IPS DF 19.7 (cell line): ENCODE measurements at places on chromosomes 12 and 14.

DNA sequence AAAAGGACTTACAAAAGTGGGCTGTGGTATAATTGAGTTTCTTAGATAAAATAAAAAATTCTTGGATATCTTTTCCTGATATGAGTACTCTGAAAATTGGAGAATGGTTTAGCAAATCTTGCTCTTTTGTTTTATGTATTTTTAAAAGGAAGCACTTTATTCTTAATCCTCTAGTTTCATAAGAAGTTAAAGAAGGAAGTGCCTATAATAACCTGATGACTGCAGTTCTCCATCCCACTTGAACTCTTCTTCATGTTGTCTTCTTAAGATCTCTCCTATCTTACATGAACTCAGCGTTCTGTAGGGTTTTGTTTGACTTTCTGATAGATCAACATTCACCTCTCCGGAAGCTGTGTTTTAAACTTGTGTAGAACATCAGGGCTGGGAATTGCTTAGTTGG, 271.0 kb downstream of the ERC1 start:
- no peak for DNase-seq

DNA sequence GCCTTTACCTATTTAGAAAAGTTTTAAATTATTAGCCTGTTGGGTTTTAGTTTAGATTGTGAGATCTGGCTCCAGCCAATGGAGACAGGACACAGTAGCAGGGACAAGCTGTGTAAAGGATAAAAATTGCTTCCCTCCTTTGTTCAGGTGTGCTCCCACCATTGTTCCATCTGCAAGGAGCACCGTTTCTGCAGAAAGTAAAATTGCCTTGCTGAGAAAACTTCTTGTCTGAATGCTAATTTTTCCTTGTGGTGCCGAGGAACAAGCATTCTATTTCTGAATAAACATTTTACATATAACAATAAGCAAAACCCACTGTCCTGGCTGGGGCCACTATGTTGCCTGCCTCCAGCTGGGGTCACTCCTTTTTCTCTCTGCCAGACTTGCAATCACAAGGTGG, 72.7 kb upstream of the ZFP36L1 start:
- no peak for DNase-seq

GRCh38 chr12:67088401-67089118, 180.6 kb upstream of the CAND1 start:
- no peak for DNase-seq

DNA sequence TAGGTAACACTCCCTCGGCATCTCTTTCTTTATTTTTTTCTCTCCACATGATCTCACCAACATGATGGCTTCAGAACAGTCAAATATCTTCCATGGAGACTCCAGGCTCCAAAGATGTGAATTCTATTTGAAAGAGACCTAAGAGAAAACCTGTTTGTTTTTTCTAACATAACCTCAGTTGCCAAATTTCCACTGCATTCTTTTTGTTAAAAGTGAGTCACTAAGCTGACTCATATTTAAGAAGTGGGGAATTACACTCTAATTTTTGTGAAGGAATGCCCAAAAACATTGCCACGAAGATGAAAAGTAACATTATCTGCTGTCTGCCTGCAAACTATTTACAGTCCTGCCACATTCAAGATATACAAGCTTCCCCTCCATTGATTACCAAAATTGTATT, 1337.6 kb downstream of the LRFN5 start:
- no peak for DNase-seq

DNA sequence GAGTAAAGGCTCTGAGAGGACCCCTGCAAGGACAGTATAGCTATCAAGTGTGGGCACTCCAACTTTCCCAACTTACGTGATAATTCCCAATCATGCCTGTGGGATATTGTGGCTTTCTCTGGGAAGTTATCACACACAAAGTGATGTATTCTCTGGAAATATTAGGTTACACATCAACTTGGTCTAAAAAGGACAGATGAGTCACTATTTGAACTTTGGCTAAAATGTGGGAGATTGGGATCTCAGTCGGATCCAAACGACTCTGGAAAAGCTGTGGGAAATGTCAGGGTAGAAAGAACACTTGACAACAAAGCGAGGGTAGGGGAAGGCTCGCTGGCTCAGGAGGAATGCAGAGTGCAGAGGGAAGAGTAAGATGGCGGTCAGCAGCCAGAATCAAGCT, 1048.9 kb downstream of the BCL11B start:
- no peak for DNase-seq

- no peak for DNase-seq
These were observed 506 bp upstream of the TBX5 start for GRCh38 chr12:114406316-114406983.

DNA sequence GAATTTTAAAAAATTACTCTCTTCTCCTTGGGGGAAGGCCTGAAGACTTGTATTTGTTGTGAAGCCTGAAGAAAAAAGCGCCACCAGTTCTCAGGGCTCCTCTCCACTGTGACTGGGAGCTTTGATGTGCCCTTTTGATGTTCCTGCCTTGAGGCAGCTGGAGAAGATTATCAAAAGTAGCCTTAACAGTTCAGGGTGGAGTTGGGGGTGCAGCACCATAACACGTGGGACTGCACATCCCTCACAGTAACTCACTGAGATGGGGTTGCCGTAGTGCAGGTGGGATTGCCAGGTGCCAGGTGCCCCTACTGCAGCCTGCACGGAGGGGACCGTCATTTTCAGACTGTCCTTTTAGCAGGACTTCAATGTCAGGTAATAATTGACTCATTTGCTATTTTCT, 474.1 kb downstream of the ETNK1 start:
- DNase-seq: peak; percentile 2

DNA sequence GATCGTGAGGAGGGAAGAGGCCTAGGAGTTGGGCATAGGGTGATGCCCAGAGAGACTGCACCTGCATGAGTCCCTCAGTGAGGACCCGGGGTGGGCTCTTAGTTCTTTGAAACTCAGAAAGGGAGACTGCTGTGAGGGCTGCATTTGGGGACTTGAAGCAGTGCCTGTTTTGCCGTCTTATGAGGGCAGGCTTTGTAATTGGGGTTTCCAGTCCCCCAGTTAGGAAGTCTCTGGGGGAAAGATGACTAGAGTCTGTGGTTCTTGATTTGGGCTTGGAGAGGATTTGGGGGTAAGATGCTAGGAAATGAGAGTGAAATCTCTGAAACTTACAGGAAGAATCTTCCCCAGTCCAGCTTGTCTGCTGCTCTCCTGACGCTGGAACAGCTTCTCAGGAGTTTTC, 99.6 kb downstream of the ARF6 start:
- no peak for DNase-seq

GRCh38 chr12:55516391-55516790, 24.2 kb downstream of the OR6C68 start:
- no peak for DNase-seq

DNA sequence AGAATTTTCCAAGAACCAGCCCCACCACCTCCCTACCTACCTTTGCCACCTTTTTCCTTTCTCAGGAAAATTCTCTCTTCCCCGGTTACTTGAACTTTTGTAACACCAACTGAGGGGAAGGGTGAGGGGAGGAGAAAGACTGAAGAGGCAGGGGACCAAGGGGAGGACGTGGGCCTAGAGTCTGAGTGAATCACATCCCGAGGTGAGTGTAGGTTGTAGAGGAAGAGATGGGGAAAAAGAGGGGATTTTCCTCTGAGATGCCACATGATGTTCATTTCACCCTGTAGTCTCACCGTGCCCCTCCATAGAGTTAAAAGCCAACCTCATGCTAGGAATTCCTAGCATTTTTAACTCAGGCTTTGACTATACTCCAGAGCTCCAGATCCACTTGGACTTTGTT, 311.8 kb downstream of the RPAP3 start:
- DNase-seq: no peak

- no peak for DNase-seq
These were observed 3.2 kb downstream of the USP44 start for GRCh38 chr12:95548056-95548538.

DNA sequence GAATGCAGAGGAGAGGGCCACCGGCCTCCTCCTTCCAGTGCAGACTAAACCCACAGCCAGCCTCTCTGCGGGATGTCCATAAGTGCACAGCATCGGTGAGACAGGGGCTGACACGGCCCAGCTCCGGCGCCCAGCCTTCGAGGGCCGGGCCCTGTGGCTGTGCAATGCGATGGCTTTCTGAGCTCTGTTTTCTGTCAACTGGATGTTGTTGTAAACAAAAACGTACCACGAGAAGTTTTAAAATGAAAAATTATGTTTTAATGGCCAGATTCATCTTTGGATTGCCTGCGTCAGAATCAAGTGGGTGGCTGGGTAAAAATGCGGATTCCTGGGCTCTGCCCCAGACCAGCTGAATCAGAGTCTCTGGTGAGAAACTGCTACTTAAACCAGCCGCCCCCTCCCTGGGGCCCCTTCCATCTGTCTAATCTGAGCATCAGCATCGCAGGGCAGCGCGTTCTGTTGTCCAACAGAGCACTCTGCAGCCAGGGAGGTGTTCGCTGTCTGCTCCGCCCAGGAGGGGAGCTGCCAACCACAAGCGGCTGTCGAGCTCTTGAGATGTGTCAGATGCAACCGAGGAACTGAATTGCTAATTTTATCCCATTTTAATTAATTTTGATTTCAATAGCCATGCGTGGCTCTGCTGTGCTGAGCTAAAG, 133.4 kb downstream of the RFLNA start:
- DNase-seq: no peak

GRCh38 chr14:36941783-36942521, 230.5 kb downstream of the SLC25A21 start:
- no peak for DNase-seq

DNA sequence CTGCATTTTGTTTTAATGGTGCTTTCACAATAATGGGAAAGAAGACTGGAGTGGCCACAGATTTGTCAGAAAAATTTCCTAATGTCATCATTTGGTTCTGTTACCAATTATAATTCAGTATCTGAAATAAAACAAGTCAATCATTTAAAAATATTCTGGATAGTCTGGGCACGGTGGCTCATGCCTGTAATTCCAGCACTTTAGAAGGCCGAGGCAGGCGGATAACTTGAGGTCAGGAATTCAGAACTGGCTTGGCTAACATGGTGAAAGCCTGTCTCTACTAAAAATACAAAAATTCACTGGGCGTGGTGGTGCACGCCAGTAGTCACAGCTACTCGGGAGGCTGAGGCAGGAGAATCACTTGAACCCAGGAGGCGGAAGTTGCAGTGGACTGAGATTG, 4.0 kb upstream of the LIMA1 start:
- DNase-seq: no peak

- DNase-seq: no peak
These were observed 170.0 kb upstream of the SLC16A7 start for GRCh38 chr12:59425798-59426197.

GRCh38 chr14:85978582-85979250, 448.8 kb downstream of the FLRT2 start:
- DNase-seq: no peak

GRCh38 chr12:81759190-81760051, at the start of gene PPFIA2:
TSS of gene PPFIA2 (minus strand) at chr12:81759350.
- DNase-seq: peak; percentile 47

- no peak for DNase-seq
These were observed 65.6 kb upstream of the OVCH1 start for GRCh38 chr12:29563071-29563470.

GRCh38 chr14:61326146-61326545, 4.8 kb downstream of the PRKCH start:
- DNase-seq: no peak

DNA sequence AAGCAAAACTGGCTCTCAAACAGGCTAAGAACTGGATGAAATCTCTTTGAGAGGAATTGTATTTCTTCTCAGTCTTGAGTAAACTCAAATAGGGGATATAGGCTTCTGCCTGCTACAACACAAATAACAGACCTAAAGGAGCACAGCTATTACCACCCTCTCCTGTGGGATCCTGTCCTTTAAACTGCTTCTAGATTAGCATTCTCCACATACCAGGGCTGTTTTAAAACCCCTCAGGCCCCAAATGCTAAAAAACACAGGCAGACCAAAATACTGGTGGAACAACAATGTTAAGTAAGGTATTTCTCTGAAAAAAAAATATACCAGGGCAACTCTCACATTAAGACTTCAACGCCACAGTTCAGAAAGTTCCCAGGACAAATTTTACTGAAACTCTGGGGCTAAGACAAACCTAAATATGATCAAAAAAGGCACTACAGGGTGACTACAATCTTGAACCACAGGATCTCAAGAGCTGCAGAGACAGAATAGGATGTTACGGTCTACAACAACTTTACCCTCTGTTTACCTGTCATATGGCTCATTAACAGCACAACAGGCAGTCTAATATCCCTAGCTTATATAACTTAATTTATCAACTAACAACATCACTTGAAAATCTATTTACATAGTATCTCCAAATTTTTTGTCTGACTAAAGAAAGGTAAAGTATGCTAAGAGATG, 7.2 kb downstream of the CPNE8 start:
- DNase-seq: no peak

DNA sequence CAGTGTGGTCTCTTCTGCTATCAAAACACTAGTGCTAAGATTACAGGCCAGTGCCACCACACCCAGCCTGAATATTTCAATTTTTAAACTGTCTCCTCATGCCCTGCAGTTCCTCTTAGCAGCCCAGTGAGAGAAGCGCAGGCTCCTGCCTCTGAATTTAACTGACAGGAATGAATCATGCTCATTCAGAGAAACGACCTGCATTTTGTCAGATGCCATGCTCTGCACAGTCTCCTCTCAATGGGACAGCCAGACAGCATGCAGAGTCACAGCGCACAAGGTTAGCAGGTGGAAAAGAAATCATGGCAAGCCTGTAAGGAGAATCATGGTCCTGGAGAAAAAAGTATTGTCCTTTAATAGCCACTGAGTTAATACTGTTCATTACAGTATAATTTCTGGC, 691.0 kb upstream of the SEL1L start:
- DNase-seq: no peak

GRCh38 chr12:94686834-94687628, 36.7 kb upstream of the TMCC3 start:
- DNase-seq: no peak

DNA sequence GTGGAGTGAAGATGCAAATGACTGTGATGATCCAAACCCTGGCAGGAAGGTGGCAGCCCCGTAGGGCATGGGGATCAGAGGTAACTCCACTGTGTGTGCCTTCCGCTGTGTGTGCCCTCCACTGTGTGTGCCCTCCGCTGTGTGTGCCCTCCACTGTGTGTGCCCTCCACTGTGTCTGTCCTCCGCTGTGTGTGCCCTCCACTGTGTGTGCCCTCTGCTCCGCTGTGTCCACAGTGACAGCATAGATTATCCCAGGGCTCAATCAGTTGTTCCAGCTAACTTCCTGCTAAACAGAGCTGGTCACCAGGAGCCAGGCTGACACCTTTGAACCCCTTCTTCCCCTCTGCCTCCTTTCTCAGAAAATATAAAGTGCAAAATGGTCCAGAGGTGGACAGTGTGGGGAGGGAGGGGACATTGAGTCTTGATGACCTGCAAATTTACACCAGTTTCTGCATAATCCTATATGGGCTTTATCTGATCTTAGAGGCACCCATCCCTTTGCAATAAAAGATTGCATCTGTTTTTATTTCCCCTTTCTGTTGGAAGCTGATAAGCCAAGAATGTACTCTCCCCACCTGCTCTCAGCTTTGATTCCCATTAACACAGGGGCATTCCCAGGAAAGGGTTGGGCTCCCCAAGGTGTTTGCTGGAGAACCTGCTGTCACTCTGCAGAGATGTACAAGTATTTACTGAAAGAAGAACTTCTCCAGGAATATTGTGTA, 21.6 kb upstream of the HNF1A start:
- DNase-seq: no peak
